ENCODE measurements at places on chromosomes 3 and 15. TPM values are rescaled to one million over a fixed set of nuclear protein-coding genes. Genes with fewer than 3 reads are reported as not detected.

CLPX gene
- 24.4 TPM for polyA plus RNA-seq

SUCNR1 gene
- polyA plus RNA-seq, result 0.05 TPM

CLSTN2 gene
- polyA plus RNA-seq, result 0.77 TPM

GRAMD2A gene
- polyA plus RNA-seq, result 0.01 TPM

BCHE gene
- 1.0 TPM for polyA plus RNA-seq

DNA sequence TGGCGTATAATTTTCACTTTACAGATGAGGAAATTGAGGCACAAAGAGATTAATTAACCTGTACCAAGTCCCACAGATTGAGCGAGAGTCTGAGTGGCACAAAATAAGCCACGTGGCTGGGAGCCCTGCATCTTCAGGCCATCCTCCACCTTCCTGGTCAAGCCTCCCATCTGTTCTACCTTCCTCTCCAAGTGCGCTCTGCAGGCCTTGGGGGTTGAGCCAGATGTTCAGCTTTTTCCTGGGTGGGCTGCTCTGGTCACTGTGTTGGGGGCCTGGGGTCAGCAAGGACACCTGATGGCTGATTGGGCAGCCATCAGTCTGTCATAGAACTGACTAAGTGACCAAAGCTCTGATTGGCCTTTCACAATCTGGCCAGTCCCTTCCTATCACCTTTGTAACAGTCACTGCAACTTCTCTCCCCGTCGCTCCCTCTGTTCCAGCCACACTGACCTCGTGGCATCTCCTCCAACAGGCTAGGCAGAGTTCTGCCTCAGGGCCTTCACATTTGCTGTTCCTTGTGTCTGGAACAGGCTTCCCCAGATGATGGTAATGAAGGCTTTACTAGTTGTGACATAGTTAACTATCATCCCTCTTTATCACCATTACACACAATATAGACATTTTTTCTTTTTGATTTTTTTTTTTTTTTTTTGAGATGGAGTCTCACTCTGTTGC, 46.8 kb downstream of the SCN5A start:
- DNase-seq, result peak; percentile 3

GRCh38 chr3:56547486-56547885, 9.5 kb upstream of the CCDC66 start:
- no peak for DNase-seq

PLSCR5 gene
- not detected for polyA plus RNA-seq

DNA sequence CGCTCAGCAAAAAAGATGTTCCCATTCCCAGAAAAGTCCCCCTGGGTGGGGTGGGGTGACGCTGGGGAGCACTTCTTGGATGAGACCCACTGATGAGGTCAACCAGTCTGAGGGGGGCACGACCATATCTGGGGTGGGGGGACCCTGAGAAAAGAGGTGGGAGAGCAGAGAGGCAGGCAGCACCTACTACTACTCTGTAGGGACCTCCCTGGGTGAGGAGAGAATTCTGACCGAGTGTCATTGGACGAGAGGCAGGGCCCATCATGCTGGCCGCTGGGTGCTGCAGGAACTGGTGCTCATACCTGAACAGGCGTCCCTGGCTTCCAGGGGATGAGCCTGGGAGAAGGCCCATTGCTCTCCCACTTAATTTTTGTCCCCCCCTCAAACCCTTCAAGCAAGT, 158.8 kb downstream of the KLF13 start:
- DNase-seq, result no peak

CYP1A2 gene
- not detected for polyA plus RNA-seq

GRCh38 chr3:13066236-13066635, 7.0 kb downstream of the IQSEC1 start:
- no peak for DNase-seq

- no peak for DNase-seq
These were observed 86.9 kb downstream of the CDIN1 start for GRCh38 chr15:36666228-36666905.

DNA sequence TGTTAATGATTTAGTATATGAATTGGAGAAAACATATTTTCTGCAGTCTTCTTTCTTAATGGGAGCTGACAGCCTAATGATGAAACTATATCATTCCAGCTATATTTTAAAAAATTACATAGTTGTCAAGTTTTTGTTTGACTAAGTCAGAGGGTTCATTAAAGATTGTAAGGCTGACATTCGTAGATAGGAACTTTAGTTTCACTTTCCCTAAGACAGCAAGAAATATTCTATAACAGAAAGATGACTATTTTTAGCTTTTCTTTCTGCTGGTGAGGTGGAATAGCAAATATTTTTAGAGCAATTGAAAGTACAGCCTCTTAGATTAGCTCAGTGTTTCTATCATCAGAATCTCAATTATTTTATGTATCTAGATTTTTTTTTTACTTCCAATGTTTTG, 60.2 kb downstream of the PIAS1 start:
- DNase-seq, result no peak

TMC3 gene
- polyA plus RNA-seq, result not detected

DNA sequence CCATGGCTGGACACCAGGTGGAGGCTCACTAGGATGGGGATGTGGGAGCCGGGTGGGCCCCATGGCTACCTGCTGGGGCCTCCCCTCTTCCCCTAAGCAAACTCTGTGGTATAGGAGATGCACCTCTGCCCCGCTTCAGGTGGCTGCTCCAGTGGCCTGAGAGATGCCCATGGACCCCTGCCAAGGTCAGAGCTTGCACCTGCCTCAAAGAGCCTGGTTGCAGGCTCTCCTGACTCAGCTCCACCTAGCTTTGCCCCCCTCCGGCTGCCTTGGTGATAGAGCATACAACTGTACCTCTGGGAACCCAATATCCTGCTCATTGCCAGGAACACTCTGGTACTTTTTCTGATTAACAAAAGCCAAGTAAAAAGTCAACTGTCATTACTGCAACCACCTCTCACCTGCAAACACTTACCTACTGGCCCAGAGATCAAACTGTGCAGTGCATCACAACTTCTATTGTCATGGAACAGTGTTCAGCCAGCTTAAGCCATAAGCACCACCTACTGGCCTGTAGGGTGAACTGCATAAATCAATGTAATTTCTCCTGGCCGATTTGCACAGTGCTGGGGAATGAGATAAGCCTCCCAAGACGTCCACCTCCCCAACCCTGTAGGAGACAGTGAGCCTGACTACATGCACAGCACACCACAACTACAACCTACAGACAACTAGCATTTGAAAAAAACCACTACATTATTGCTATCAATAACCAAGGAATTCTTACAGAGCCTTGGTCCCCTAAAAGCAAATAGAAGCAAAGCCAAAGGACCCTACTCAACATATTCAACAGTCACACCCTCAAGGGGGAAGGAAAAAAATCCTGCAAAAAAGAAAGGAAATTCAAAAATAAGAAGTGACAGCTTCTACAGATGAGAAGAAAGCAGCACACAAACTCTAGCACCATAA, 352.4 kb upstream of the ARHGEF26 start:
- no peak for DNase-seq

- no peak for DNase-seq
These were observed 775.8 kb downstream of the ZPLD1 start for GRCh38 chr3:103210583-103210982.

GRCh38 chr15:70722266-70723121, 40.9 kb downstream of the UACA start:
- no peak for DNase-seq

NOX5 gene
- not detected for polyA plus RNA-seq

PRSS50 gene
- polyA plus RNA-seq, result 0.15 TPM

DNA sequence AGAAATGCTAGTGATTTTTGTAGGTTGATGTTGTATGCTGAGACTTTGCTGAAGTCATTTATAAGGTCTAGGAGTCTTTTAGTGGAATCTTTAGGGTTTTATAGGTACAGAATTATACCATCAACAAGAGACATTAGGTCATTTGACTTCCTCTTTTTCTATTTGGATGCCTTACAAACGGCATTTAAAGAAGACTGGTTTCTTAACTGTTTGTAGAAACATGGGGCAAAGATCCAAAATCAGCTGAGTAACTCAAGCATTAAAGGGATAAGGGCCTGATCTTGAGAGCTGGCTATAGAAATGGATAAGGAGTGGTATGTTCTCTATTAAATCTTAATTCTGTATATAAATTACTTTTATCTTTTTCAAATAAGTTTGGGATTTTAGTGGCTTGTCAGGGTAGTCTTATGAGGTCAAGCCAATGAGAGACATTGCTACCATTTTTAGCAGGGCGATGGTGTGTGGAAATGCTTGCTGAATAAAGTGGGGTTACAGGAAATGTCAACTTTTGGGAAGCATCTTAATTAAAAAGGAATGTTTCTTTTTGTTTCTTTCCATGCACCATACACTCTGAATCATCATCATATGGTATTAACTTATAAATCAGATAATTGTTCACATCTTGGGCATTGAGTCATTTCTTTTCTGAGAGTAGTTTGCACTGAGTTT, 197.7 kb upstream of the GBE1 start:
- DNase-seq, result no peak

- DNase-seq, result no peak
These were observed 47.2 kb downstream of the MCF2L2 start for GRCh38 chr3:183381179-183381578.

DNA sequence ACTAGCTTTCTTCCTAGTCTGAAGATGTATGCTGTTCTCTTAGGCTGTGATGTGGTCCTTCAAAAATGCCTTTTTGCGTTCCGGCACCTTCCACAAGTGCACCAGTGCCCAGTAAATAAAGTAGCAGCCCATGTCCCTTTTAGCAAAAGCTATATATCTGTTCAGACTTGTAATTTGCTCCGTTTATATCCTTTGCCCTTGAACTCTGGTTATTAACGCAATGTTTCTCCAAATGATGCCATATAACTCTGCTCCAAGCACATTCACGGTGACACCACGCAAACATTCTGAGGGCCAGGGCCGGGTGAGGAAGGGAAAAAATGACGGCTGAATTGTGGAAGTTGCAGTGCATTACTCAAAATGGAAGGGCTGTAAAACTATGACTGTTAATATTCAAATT, 1001.1 kb upstream of the NR2F2 start:
- DNase-seq, result no peak

DNA sequence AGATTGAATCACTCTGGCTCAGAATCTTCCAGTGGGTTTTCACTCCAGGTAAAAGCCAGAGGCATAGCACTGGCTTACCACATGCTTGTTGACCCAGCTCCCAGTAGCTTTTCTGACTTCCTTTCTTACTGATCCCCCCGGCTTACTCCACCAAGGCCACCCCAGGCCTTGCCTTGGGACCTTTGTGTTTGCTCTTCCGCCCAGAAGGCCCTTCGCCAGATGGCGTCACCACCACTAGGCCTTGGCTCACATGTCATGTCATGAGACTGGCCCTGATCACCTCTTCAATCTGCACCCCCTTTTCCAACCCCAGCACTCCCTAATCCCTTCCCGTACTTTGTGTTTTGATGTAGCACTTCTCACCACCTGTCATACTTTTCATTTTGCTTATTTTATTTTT, 98.5 kb upstream of the UMPS start:
- DNase-seq, result no peak

DNA sequence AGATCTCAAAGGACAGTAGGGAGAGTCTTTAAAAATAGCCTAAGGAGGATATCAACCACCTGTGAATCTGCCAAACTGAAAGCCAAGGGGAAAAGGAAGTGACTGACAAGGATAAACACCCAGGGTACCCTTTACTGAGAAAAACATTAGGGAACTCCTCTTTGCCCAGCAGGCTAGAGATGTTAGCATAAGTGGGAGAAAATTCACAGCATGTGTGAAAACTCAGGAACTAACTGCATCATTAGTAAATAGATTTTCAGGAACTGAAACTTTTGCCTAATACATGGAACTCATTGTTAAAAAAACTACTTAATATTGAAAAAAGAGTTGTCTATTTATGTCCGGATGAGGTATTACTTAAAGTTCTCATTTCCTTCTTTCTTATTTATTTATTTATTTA, 375.5 kb downstream of the NTRK3 start:
- no peak for DNase-seq

TPRG1 gene
- polyA plus RNA-seq, result 1.6 TPM

DNA sequence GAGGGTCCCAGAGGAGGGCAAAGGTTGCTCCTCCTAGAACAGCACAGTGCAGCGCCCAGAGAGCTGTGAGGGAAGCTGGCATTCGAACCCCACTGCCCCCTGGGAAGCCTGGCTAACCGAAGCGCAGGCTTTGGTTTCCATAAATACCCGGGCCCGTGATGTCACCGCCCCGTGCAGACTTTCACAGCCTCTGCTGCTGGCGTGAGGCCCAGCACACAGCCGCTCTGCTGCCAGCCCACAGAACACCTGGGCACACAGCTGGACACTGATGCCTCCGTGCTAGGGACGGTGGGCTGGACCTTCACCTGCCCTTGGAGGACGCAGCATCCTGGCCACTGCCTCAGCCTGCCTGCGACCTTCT, 1.0 kb downstream of the IQSEC1 start:
- peak; percentile 81 for DNase-seq

DNA sequence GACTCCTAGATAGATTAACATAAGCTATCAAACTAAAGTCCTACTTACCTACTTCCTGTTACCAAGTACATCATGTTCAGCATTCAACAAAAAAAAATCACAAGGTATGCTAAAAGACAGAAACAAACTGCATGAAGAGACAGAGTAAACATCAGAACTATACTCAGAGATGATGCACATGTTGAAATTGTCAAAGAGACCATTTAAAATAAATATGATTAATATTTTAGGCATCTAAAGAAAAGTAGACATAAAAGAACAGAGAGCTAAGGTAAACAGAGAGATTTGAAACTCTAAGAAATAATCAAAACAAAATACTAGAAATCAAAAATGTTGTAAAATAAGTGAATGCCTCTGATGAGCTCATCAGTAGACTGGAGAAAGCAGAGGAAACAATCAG, 224.8 kb upstream of the STAC start:
- no peak for DNase-seq

AADACL2 gene
- polyA plus RNA-seq, result 0.04 TPM
